ENCODE measurements at places on chromosomes 7 and 10.
A peak's percentile ranks its signal among the peaks of the same experiment; 100 is the strongest.

DNA sequence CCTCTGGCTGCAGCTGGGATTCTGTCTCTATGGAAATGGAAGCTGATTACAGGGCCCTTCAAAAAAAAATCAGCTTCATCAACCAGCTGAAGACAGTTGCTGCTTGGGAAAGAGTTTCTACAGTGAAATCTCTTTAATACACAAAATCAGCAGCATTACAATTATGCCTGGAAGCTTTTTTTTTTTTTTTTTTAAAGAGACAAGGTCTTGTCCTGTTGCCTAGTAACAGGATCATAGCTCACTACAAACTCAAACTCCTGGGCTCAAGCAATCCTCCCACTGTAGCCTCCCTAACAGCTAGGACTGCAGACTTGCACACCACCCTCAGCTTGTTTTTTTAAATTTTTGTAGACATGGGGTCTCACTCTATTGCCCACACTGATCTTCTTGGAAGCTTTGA is 94.5 kb downstream of the OR13A1 start:
- peak; percentile 50 for ATAC-seq

DNA sequence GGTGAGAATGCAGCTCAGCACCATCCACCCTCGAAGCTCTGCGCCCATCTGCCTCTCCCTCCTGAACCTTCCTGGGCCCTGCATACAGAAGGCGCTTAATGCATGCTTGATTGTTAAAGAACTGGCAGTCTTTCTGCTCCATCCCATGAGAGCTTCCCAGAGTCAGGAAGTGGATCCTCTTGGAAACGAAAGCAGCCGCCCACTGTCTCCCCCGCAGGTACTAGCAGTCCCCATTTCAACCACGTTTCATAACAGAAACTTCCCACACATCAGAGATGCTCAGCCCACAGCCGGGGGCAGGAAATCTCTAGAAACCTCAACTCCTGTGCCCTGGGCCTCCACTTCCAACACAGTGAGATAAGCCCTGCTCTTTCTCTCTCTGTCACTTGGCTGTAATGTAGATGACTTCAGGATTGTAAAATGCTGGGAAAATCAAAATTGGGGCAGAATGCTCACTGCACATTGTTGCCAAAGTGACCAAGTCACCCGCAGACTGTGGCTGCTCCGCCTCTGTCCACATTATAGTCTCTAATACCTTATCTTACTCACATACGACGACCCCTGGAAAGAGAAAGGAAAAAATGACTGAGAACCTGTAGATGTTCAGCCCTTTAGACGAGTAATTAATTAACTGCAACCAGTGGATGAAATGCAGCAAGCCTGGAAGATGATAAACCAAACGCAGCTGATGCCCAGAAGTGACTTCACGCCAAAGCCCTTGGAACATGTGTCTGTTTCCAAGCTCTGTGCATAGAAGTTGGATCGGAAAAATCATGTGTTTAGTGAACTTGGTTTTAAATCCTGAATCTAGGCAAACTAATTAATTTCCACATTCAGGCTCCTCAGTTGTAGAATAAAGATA is 28.5 kb downstream of the GSDME start:
- ATAC-seq = no peak

GRCh38 chr10:110443239-110444003 is 54.3 kb upstream of the DUSP5 start:
- no peak for ATAC-seq

DNA sequence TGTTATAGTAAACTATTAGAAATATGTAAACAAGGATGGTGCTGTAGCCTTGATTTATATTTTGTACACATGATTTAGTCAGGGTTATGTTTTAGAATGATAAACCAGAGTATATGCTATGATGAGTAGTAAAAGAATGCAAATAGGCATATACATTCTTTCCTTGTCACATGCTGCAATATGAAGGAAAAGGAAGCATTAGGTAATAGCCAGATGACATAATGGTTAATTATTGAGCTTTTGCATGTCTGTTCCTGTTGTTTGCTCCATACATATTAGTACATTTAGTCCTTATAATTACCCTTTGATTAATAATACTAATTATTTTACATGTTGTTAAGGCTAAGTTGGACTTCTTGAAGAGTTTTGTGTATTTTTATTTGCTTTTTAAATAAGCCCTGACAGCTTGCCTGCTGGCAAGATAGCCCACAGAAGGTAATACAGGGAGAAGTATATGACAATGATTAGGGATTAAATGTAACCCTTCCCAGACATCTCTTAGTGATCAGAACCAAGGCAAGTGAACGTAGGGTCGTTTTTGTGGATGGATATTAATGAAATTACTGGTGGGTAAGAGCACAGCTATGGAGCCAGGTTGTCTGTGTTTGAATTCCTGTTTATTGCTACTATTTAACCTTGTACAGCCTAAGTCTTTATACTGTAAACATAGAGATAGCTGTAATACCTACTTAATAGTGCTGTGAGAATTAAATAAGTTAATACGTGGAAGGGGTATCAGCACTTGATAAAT is 68.4 kb downstream of the PHTF2 start:
- peak; percentile 39 for ATAC-seq

- peak; percentile 95 for ATAC-seq
Measured at GRCh38 chr10:43362191-43362839, 9.1 kb upstream of the FXYD4 start.

DNA sequence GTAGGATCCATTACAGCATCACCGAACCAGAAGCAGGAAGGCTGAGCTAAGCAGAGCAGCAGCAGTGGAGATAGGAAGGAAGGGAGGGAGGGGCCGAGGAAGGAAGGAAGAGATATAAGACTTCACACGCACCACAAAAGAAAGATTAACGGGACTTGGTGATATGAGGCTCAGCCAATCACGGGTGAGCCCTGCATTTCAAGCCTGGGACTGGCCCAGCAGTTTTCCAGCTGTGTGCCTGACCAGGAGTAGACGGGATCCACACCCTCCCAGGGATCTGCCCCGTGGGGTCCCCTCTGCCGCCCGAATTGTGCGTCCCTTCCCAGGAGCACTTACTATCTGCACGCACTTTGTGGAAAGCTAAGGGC is 16.2 kb downstream of the ATG9B start:
- ATAC-seq = no peak

- ATAC-seq = no peak
Measured at GRCh38 chr7:91064938-91065337, 199.3 kb upstream of the FZD1 start.

- ATAC-seq = no peak
Measured at GRCh38 chr10:324593-324992, 189.3 kb downstream of the ZMYND11 start.

DNA sequence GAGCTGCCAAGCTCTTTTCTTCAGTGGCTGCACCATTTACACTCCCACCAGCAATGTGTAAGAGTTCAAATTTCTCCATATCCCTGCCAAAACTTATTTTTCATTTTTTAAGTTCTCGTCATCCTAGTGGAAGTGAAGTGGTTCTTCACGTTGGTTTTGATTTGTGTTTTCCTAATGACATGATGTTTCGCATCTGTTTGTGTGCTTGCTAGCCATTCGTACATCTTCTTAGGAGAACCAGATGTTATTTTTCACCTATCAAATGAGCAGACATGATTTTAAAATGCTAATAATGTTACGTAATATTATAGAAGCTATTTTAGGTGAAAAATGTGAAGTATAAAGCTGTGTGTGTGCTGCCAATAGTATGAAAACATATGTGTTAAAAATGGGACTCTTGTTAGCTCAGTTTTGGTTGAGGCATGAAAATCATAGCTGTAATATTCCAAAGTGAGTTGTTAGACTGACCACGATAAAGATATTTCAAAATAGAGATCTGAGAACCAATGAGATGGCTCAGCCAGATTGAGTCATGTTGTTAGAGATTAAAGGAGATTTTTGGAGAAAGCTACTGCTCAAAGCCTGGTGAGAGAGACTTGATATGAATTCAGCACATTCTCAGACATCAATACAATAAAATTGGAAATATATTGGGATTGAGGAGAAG is 25.9 kb upstream of the GALNT11 start:
- no peak for ATAC-seq

DNA sequence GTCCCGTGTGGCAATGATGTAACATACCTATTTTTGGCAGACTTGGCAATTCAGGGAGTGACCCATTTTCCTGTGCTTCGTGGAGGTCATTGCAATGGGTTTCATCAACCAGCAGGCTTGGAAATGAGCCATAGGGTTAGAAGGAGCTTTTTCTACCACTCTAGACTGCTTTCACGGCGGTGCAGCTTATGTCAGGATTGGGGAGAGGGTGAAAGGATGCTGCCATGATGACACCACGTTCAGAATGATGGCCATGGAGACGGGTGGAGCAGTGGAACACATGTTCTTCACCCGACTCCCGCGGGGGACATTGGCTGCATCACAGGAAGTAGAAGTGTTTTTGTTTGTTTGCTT is 220.2 kb downstream of the EMX2 start:
- peak; percentile 31 for ATAC-seq

- no peak for ATAC-seq
Measured at GRCh38 chr7:140300243-140301136, 97.8 kb downstream of the SLC37A3 start.

DNA sequence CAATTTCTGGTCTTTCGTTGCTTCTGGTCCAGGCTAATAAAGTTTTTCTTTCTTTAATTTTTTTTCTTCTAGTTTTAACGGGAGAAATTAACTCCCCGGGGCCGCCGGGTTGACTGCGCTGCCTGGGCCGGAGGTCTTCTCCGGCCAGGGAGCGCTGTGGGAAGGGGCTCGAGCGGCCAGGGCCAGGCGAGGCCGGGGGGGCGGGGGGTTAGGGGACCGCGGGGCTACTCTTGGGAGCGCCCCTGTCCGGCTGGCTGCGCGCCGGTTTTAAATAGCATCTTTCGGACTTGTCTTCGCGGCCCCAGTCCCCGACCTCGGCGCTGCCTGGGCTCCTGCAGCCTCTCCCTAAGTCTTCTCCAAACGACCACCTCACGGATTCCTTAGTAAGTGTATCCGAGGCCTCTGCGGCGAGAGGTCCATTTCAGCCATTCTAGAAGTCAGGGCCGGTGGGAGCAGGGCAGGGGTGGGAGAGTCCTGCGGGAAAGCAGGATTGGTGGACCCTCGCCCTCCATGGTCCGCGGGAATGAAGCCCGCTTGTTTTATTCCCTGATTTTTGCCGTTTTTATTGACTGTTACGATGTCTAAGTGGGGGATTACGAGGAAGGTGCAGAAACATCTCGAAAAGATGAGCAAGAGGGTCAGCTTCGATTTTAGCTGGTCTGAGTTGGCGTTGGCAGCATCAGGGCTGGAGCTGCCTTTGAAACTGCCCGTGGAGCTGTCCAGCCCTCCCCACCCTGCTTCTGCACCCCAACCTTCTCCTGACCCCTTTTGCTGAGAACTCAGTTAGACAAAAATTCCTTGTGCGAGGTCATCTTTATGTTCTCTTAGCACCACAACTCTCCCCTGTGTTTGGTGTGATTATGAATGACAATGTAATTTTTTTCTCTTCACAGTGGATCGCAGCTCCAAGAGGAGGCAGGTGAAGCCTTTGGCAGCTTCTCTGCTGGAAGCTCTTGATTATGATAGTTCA is 555 bp downstream of the PHF14 start:
- peak; percentile 60 for ATAC-seq

Measured in motor neuron (in vitro differentiated cells).